ENCODE measurements at places on chromosomes 16 and 17.

- DNase-seq = no peak
Observed at GRCh38 chr17:83076938-83077337, 2.5 kb upstream of the METRNL start.

- DNase-seq = no peak
Observed at GRCh38 chr17:62876063-62876462, 67.9 kb upstream of the MARCHF10 start.

GRCh38 chr17:6677158-6677831, 25.7 kb downstream of the C17orf100 start:
- DNase-seq = no peak

- no peak for DNase-seq
Observed at GRCh38 chr16:55433030-55433429, 46.0 kb upstream of the MMP2 start.

- no peak for DNase-seq
Observed at GRCh38 chr16:73304008-73304774, 256.3 kb upstream of the ZFHX3 start.

GRCh38 chr16:2500430-2500917, 13.3 kb upstream of the ATP6V0C start:
- DNase-seq = no peak

- DNase-seq = no peak
Observed at GRCh38 chr17:20916383-20916782, 126.4 kb downstream of the USP22 start.

DNA sequence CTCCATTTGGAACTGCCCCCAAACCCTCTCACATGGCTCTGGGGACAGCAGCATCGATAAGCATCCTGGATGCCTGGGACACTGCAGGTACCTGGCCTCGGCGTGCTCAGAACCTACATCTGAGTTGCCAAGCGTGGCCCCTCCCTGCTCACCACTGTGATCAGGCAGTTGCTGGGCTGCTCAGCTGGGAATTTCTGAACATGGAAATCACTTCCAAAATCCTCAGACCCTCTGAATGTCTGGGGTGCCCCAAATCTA, 6.3 kb downstream of the CDH5 start:
- DNase-seq = no peak

DNA sequence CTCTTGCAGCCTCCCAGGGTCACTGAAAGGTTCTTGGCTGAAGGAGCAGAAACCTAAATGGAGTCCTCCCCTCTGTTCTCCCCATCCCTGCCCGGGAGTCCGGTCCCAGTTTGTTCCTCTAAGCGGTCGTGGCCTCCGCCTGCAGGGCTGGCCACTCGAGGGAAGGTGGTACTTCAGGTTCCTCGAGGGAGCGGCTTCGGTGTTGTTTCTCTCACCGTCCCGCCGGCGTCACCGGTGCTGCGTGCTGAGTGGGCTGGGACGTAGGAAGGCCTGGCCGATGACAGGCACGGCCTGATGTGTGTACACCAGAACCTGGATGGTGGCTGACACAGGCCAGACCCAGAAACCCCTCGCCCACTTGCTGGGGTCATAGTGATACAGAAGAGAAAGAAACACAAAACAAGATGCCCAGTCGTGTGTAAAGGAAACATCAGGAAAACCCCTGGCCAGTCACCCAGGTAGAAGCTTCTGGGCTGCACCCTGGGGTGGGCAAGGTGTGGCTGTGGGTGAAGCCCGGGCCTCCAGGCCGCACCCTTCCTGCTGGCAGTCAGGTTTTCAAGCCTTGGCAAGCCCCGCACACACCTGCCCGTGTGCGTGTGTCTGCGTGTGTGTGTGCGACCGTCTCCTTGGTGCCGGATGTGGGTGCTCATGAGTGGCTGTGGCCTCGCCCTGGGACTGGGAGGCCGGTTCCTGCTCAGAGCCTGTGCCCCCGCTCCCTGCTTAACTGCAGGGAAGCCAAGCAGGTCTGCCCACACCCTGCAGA, 52.0 kb downstream of the BAIAP2 start:
- DNase-seq = no peak

- DNase-seq = no peak
Observed at GRCh38 chr17:74126179-74126900, 77.1 kb upstream of the RPL38 start.

GRCh38 chr17:41551365-41551764, 20.5 kb downstream of the KRT9 start:
- no peak for DNase-seq

DNA sequence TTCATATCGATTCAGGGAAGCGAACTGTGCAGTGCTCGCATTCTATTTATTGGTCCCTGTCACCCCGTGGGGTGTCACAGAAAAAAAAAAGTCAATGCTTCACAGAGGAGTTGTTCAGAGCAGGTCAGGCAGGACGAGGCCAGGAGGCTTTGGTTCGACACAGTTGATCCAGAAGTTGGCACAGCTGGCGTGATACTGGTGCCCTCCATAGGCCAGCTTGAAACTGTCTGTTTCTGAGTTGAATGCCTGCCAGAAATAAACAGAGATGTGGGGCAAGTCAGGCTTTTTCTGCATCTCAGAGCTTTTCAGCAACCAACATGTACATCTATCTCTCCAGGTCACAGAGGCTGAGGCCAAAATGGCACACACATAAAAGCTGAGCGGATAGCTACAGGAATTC, 29.1 kb downstream of the DUSP14 start:
- no peak for DNase-seq

DNA sequence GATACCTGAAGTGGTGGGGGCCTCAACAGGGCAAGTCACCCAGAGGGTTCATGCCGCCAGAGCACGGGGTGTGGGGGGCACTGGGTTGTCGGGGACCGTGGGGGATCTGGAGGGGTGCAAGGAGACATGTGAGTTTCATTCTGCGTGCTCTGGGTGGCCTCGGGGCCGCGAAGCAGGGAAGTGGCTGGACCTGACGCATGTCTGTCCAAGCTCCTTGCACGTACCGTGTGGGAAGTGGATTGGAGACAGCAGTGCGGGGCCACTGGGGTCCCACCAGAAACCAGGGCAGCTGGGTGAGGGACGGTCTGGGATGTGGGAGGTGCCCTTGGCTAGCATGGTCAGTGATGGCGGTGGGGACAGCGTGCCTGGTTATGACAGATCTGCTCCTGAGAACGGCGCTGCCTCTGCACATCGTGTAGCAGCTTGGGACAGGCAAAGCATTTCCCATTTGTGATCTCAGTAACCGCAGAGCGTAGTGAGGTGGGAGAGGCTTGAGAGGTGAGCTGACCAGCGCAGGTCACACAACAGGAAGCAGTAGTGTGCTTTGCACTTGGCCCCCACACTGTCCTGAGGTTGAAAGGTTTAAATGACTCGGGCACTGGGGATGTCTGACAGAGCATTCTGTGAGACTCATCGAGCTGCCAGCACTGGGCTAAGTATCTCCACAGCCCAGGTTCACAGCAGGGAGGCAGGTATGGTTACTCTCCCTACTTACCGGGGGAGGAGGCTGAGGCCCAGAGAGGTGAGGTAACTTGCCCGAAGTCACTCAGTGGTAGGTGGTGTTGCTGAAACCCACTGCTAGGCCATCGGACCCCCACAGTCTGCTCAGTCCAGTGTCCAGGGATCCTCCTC, 114.4 kb downstream of the SOCS1 start:
- no peak for DNase-seq

DNA sequence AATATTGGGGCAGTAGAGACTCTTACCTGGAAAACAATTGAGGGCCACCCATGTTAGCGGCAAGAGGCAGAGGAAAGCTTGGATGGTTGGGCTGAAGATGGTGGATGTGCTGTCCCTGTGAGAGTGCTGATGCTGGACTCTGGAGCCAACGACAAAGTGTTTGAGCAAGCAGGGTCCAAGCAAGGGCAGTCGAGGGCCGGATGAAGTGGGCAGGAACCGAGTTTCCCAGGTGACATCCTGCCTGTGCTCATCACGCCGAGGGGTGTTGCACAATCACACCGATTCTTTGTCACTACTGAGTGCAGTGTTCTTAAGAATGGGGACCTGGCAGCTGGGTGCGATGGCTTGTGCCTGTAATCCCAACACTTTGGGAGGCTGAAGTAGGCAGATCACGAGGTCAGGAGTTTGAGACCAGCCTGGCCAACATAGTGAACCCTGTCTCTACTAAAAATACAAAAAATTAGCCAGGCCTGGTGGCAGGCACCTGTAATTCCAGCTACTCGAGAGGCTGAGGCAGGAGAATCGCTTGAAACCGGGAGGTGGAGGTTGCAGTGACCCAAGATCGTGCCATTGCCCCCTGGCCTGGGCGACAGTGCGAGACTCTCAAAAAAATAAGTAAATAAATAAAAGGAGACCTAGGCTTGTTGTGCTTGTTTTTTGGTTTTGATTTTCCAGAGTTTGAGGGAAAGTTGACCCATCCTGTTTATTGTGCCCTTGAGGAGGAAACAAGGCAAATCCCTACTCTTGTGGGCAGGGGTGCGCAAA, 6.1 kb downstream of the PYCARD start:
- no peak for DNase-seq

DNA sequence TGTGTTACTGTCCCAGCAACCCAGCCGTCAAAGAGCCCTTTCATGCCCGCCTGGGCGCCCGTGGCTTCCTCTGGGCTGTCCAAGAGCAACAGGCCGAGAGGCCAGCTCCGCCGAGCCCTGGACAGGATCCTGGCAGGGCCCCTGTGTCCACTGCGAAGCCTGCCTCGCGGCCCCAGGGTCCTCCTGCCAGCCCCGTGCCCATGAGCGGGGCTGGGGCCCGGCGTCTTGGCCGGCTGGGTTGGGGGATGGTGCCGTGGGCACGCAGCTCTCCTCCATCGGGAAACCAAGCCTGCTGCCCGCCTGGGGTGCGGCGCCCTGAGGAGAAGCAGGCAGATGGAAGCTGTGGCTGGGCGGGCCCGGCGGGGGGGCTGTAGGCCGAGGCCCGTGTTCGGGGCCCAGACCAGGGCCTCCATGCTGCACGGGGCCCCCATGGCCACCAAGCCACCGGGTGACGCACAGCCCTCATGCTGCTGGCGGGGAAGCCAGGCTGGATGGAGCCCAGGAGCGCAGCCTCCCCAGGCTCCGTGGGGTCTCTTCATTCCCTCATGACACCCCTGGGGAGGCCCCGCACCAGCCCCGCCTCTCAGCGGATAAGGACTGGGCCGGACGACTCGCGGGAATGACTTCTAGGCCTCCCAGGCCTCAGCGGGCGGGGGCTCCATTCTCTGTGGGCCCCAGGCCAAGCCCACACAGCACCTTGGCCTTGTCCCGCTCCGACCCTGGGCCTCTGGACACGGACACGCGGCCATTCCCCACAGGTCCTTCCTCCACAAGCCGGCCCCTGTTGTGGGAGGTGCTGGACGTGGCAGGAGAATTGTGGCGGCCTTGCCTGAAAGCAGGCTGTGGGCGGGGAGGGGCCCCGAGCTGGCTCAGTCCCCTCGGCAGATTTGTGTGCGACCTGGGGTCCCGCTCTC, at the start of gene C1QTNF8:
C1QTNF8 (minus strand) TSS at position 76 of the 914 bp plus-strand sequence. CDS start 1,322 bp downstream, outside the sequence.
- DNase-seq = no peak
